Activated B cell treated with CpG ODN at 0.5 μM for 24 hours (primary cell): ENCODE measurements at places on chromosomes 7 and 10. TPM values are rescaled to one million over a fixed set of nuclear protein-coding genes. Genes with fewer than 3 reads are reported as not detected.

DNA sequence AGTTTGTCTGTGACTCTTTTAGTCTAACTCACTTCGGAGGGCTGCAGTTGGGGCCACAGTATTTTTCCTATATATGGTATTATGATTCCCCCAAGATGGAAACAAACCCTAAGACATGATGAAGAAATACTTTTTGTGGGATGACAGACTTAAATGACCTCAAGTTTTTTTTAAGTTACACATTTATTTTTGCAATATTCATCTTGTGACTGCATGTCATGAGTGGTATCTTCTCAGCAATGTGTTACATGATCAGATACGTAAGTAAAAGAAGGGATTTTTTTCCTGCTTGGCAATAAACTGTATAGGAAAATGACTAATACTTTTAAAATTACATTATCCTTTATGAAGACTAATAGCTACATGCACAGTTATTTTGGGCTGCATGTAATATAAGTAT, 57.8 kb downstream of the OR13A1 start:
- DNase-seq, result no peak
- peaks cover 11% of the 10 kb centered on the region for H3K4me1 ChIP-seq
- no peak overlapping the region for H3K4me3 ChIP-seq

DNA sequence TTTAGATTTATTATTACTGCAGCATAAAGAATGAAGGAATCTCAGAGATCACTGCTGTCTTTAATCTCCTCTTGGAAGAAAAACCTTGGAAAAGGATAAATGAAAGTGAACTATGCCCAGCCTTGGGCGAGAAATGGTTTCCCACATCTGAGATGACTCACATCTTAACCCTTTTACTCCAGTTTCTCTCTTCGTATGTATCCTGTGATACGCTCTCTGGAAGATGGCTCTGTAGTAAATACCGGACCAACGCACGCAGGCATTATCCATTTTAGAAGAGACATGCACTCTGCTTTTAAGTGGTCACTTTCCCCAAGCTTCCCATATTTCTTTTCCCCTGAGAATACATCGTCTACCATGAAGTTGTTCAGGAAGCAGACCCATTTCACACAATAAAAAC, 207.3 kb upstream of the BMPER start:
- peaks cover 12% of the 10 kb centered on the region for H3K36me3 ChIP-seq
- no peaks in the 10 kb centered on the region for H3K4me1 ChIP-seq
- no peak overlapping the region for H3K4me3 ChIP-seq
- H3K27me3 ChIP-seq, result peaks cover 5% of the 10 kb centered on the region

GRCh38 chr7:3240826-3241430, 60.1 kb upstream of the SDK1 start:
- no peaks in the 10 kb centered on the region for H3K36me3 ChIP-seq
- peaks cover 5% of the 10 kb centered on the region for H3K27me3 ChIP-seq
- DNase-seq, result no peak
- H3K4me3 ChIP-seq, result no peak overlapping the region

DNA sequence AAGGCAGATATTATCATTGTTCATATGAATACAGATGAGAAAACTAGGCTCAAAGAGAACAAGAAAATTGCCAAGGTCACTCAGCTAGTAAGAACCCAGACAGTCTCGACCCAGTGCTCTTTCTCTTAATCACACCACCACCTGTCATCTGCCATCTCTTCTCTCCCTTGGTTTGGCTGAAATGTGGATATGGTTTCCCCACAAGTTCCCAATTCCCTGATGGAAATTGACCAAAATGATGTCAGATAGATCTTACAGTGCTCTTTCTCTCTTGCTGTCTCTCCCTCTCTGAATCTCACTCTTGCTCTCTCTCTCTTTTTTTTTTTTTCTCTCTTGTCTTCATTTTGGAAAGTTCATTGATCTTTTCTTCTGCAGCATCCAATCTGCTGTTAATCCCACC, 9.1 kb downstream of the C10orf90 start:
- no peak for DNase-seq
- H3K4me1 ChIP-seq, result no peaks in the 10 kb centered on the region
- no peak overlapping the region for H3K27ac ChIP-seq
- H3K4me3 ChIP-seq, result no peak overlapping the region
- no peaks in the 10 kb centered on the region for H3K36me3 ChIP-seq
- H3K27me3 ChIP-seq, result peaks cover 2% of the 10 kb centered on the region

DNA sequence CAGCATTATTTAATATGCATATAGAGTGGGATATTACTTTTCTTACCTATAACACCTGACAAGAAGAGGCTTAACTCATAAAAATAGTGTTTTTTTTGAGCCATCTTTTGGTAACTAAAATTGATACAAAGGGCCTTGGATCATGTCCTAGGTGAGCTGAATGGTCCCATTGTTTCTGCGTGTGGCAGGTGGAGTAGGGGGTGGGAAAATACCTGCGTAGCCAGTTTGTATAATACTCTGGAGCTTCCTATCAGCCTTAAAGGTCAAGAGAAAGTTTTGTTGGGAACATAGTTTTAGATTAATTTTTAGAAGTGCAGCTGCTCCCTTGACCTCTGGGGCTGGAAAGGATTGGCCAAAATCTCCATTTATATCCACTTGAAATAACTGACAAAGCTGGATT, 244.6 kb downstream of the PHTF2 start:
- H3K27ac ChIP-seq, result no peak overlapping the region
- no peak overlapping the region for H3K4me3 ChIP-seq
- peaks cover 2% of the 10 kb centered on the region for H3K4me1 ChIP-seq
- peaks cover 21% of the 10 kb centered on the region for H3K27me3 ChIP-seq
- no peaks in the 10 kb centered on the region for H3K36me3 ChIP-seq

SLC26A5 gene
- not detected in 2 replicates for total RNA-seq

TUBB8 gene
- not detected in 2 replicates for total RNA-seq

TAS2R3 gene
- 2.8 and 3.3 TPM in 2 replicates for total RNA-seq
